Stimulated activated CD4-positive, alpha-beta T cell treated with anti-CD3 and anti-CD28 coated beads, Interleukin-12 subunit alpha, Interleukin-12 subunit beta, amount 100 ng/mL, for 4 hours (primary cell): ENCODE measurements at places on chromosomes 1 and 21.

DNA sequence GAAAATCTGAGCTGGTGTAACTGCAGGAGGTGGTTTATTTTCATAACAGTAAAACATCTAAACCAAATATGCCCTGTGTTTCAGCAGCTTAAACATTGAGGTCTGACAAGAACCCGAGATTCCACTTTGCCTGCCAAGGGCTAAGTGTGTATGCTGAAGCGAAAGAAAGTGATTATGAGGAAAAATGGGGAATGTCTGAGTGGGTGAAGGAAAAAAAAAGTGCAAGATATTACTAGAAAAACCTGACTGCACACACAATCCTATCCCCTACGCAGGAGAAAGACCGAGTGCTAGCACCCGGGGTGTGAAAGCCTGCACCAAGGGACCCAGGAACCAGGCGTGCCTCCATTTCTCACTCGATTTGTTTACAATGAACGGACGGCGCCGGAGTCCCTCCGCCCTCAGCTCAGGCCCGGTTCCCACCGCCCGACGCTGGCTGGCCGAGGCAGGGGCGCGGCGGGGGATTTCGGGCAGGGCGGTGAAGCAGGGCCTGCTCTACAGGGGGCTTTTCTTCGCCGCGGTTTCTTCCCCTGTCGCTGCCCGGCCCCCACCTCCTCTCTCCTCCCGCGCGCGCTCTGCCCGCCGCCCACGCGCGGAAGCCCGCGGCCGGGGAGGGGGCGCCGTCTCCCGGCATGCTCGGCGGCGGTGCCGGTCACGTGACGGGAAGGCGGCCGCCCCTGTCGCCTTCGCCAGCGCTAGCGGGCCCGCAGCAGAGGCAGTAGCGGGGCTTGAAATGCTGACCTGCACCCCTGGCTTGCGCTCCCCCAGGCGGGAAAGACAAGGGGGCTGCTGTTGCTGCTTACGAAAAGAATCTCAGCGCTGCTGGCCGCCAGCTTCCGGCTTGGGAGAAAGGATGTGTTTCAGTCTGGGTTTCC, 35.9 kb downstream of the ITPKB start:
- DNase-seq = peak; percentile 81

DNA sequence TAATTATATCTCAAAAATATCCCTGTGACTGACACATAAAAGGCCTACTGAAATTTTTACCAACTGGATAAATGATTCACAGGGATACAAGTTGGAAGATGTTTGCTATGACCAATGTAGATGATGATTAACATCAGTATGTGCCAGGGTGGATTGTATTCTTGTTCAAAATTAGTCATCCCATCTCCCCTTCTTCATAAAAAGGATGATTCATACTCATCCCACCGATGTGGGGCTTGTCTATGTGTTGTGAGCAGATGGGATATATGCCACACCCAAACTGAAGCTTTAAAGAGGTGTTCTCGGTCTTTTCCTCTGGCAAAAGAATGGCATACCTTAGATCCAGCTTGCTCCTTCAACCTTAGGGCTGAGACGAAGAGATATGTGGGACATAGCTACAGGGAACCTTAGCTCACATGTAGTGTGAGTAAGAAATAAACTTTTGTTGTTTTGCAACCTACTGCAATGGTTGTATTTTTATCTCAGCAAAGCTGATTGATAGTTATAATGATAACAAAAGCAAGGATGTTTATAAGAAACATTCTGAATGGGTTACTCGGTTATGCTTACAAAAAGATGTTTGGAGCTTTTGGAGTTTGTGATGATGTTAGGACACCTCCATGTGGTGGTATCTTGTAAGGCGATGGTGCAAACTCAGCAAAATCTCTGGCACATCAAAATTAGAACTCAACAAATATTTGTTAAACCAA, 29.4 kb downstream of the SPATA17 start:
- no peak for DNase-seq

GRCh38 chr1:185112356-185112755, 44.4 kb downstream of the TRMT1L start:
- no peak for DNase-seq

DNA sequence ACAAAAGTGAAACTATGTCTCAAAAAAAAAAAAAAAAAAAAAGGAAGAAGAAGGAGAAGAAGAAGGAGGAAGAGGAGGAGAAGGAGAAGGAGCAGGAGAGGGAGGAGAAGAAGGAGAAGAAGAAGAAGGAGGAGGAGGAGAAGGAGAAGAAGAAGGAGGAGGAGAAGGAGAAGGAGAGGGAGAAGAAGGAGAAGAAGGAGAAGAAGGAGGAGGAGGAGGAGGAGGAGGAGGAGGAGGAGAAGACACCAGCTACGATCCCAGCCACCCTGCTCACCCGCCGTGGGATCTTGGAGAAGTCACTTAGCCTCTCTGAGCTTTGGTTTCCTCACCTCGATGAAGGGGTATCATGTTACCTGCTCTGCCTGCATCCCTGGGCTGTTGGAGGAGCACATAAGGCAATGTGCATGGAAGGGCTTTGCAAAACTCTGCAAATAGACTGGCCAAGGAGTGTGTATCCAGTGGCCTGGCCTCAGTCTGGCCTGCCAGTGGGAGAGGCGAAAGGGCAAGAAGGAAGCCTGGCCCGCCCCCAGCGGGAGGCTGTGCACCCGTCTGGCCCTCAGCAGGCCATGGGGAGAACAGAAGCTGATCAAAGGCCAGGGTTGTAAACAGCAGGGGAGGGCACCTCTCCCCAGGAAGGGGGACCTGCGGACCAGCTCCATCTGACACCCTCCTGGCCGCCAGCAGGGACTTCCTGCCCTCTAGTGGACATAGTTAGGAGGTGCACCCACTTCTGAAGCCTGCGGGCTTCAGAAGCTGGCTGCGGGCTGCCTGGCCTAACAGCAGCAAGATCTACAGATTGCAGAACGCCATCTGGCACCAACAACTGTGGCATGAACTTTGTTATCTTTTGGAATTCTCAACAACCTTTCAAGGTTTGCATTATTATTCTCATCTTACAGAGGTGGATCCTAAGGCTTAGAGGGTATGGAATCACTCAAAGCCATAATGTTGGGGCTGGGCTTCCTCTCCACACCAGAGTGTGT, 19.2 kb upstream of the CDK18 start:
- DNase-seq = peak; percentile 50

DNA sequence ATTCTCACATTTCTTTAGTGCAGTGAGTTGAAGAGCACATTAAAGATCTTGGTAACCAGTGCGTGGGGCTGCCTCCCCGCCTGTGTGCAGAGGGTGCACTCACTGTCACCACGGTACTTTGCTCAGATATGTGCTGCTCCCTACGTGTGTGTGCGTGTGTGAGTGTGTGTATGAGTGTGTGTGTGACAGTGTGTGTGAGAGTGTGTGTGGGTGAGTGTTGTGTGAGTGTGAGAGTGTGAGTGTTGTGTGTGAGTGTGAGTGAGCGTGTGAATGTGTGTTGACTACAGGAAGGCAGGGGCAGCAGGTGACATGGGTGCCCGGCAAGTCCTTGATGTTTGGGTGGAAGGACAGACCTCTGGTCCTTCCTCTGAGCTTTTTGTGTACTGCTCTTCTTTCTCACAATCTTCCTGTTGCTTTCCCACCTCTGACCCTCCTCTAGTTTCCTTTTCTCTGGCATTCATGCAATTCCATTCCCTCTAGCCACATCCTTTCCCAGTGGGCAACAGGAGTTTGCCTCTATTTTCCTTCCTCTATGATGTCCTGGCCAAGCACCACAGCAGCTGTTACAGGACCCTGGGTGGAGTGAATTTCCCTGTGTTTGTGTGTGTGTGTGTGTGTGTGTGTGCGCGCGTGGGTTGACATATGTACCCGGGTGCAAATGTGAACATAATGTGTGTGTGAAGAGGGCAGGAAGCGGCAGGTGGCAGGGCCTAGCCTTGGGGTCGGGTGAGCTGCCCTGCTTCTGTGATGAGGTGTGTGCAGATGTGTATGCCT, 19.8 kb downstream of the LHX4 start:
- DNase-seq = no peak

- DNase-seq = no peak
Measured at GRCh38 chr1:56191369-56191768, 388.0 kb downstream of the PLPP3 start.

DNA sequence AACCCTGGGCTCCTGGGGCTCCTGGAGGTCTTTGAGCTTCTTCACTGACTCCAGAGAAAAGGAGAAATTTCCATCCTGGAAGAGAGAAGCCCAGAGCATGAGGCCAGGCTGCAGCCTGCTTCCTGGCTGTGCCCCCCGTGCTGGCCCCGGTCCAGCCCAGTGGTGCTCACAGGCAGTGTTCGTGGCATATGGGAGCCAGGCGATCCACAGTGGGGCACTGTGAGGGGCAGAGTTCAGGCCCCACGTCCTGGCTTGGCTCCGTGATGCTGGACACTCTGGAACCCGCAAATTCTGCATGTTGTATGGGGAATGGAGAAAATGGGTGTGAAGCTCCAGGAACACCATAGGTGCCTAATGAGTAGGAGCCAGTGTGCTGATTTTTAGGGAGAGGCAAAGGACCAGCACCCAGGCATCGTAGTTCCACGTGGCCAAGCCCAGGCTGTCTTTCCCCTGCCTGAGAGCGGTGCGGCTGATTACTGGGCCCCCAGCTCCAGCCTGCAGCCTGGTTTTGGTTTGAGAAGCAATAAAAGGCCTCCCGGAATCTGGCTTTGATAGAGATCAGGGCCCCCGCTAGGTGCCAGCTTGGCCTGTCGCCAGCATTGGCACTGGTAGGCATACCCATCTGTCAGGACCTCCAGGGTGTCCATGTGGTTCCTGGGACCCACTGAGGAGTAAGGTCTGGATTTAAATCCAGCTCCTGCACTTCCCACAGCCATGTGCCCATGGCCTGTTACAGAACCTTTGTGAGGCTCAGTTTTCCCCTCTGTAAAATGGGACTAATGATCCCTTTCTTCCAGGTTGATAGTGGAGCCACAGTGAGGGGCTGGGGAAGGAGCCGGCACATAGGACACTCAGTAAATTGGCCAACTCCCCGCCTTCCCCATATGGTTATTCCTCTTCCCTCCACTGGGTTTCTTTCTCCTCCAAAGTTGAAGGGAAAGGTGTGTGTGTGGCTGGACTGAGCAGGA, 725 bp downstream of the GUCA2A start:
- no peak for DNase-seq

GRCh38 chr1:225534135-225534534, 106.3 kb upstream of the LBR start:
- no peak for DNase-seq

DNA sequence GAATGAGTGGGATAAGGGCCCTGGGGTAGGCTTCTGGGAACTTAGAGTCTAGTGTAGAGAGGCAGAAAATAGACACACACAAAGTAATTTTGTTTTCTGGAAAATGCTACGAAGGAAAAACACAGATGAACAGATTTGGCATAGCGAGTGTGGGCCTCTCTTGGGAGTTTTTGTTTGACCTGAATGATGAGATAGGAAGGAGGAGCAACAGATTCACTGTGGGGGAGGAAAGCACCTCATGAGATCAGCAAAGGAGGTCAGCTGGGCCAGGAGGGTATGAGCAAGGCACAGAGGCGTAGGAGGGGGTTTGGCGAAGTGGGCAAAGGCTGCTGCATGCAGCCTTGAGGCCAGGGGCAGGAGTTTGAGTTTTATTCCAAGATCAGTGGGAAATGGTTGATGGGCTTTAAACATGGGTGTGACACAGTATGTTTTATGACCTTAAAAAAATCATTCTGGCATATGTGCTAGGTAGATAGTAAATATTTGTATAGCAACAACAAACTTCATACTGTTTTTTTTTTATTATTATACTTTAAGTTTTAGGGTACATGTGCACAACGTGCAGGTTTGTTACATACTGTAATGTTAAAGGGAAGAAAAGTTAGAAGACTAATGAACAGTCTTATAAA, 57.9 kb downstream of the FGGY start:
- no peak for DNase-seq

DNA sequence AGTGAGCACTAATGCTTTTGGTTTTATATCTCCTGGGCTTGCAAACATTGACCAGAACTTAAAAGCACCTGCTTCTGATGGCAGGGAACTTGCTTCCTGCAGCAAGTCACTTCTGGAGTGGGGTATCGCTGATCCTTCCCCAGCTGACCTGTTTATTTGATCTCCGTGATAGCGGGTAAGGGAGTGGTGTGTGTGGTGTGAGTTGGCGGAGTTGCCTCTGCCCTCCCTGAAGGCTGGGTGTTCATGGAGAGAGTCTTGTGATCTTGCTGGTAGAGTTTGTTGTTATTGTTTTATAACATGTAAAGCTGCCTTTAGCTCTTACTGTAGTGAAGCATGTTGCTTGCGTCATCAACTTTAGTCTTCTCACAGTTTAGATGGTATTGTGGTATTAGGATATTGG, 3.9 kb downstream of the MFN2 start:
- no peak for DNase-seq

DNA sequence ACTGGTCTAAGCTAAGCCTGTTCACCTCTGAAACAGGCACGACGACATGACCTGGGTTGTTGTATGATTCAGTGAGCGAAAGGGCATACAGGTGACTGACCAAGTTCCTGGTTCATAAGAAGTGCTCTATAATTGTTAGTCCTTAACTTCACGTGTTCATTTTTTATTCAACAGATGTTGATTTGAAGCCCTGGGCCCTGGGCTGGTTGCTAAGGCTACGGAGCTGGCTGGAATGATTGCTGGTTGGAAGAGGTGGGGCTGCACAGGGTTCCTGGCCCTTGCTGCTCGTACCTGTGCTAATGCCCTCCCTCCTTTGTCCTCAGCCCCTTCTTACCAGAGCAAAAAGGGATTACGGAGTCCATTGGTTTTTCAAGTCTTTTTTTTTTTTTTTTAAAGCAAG, 111.3 kb upstream of the CSF3R start:
- no peak for DNase-seq

DNA sequence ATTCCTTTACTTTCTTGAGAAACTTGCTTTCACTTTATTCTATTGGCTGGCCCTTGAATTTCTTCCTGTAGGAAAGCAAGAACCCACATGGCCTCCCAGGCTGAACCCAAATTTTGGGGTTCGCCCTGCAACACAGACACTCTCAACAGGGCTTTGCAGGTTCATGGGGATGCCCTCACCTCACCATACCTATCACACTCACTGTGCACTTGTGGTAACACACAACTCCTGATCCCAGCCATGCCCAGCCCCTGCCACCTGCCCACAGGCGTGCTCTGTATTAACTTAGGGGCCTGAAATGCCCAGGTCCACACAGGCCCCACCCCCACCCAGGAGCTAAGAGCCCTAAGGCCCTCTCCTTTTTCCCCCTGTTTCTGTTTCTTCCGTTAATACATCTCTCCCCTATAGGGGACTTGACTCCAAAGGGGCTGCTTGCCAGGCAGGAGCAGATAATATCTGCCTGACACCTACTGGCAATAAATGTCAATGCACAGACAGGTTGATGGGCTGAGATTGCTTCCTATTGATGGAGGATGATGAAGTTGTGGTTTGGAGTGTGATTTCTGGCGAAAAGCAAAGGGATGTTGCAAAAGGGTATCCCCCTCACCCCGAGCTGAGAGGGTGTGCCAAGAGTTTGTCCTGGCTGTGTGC, 171.5 kb downstream of the AJAP1 start:
- DNase-seq = no peak

GRCh38 chr1:175481126-175482070, 262.0 kb downstream of the TNR start:
- DNase-seq = no peak

- no peak for DNase-seq
Measured at GRCh38 chr1:52693843-52694242, 4.3 kb downstream of the COA7 start.

- no peak for DNase-seq
Measured at GRCh38 chr21:15164273-15164672, 99.5 kb upstream of the NRIP1 start.
